ENCODE measurements at places on chromosomes 7 and 10. TPM values are rescaled to one million over a fixed set of nuclear protein-coding genes. Genes with fewer than 3 reads are reported as not detected.

GRCh38 chr10:12685261-12686058 is 316.1 kb downstream of the CCDC3 start:
- DNase-seq, result no peak

- DNase-seq, result no peak
Measured at GRCh38 chr10:18145652-18146051, 5.4 kb downstream of the CACNB2 start.

DNA sequence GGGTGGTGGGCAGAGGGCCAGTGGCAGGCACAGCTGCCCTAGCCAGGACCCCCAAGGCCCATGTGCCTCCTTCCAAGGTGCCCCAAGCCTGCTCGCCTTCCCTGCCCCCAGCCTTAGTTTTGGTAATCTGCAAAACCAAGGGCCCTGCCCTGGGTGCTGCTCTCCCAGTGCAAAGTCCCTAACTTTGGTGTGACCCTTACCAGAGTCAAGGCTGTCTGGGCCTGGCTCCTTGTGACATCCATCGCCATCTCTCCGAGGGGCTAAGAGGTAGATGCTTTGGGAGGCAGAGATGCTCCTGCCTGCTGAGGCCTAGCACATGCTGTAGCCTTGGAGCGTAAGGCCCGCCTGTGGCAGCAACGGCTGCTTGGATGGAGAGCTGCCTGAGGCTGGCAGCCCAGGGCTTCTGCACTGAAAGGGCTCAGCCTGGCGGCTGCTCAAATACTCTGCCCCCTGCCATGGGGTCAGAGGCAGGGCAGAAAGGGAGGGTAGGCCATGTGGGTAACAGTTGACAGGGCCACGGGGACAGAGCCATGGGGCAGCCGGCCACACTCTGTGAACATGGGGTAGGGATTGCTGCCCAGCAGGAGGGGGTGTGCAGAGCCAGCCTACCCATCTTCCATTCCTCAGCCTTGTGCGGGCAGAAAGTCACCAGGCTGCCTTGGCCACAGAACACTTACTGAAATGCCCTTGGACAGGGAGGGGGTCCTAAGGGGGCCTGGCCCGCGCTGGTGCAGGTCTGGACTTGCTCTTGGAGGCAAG is 17.9 kb upstream of the MYL7 start:
- DNase-seq, result no peak

- DNase-seq, result no peak
Measured at GRCh38 chr10:77899080-77899477, 27.5 kb downstream of the DLG5 start.

GRCh38 chr7:151451626-151452571 is 12.0 kb upstream of the CRYGN start:
- no peak for DNase-seq

DNA sequence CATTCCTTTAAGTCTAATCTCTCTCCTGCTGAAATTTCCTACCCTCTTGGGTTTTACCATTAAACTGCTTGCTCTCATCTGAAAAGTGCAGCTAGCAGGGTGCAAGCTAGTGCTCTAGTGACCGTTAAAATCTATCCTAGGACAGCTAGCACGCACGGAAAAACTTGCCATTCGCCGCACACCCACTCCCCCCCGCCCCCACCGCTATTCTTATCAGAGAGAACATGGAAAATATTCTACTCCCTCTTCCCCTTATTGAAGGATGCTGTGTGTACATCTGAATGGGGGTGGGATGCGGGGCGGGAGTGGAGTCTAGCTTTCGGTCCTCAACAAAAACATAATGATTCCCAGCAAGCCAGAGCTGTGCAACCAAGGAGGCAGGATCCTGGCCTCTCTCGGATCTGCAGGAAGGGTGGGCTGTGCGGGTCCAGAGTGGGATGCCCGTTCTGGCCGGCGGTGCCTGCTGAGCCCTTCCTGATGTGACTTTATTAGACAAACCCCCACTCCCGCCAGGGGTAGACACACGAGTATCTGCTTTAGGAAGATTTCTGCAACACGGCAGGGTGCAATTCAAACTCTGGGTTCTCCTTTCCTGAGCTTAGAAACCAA is 1.1 kb upstream of the ADRA2A start:
- DNase-seq, result no peak

GRCh38 chr7:129359638-129360037 is 74.6 kb upstream of the STRIP2 start:
- no peak for DNase-seq

GRCh38 chr7:98520356-98520951 is 96.6 kb upstream of the NPTX2 start:
- DNase-seq, result no peak

GRCh38 chr10:132110713-132111112 is 45.0 kb downstream of the JAKMIP3 start:
- DNase-seq, result no peak

The ZPBP gene
- 0.73 TPM for polyA plus RNA-seq

- DNase-seq, result no peak
Measured at GRCh38 chr7:71343892-71344291, 211.9 kb downstream of the GALNT17 start.

The NUTM2E gene
- polyA plus RNA-seq, result 0.23 TPM

- no peak for DNase-seq
Measured at GRCh38 chr7:44827567-44827966, 20.3 kb downstream of the H2AZ2 start.

The OGA gene
- polyA plus RNA-seq, result 237 TPM

The PALD1 gene
- polyA plus RNA-seq, result 12.7 TPM

GRCh38 chr10:69866688-69867461 is 65.2 kb downstream of the COL13A1 start:
- DNase-seq, result no peak

- no peak for DNase-seq
Measured at GRCh38 chr7:84546403-84546802, 351.8 kb upstream of the SEMA3A start.

GRCh38 chr7:2873686-2874551 is 29.8 kb upstream of the GNA12 start:
- DNase-seq, result no peak

- no peak for DNase-seq
Measured at GRCh38 chr10:22054961-22055360, 51.4 kb upstream of the DNAJC1 start.
